ENCODE measurements at places on chromosomes 4 and X.

- no peak for DNase-seq
Observed at GRCh38 chr4:166625018-166625637, 609.2 kb downstream of the SPOCK3 start.

DNA sequence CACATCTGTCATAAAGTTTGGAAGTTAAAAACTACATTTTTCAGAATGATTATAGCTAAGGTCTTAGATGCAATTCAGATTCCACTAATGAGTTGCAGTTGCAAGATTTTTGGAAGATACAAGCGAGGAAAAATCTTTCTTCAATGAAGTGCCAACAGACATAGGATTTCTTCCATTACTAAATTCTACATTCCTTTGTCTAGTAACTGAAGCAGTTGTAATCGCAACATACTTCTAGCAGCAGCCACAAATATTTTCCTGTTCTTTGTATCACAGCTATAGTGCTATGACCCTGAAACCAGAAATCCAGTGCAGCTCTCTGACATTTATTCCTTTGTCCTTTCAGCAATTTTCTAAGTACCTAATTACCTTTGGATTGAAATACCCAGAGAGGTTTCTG, 225.2 kb upstream of the SLIT2 start:
- DNase-seq = no peak

GRCh38 chr4:52946855-52947254, 84.7 kb downstream of the RASL11B start:
- no peak for DNase-seq

- DNase-seq = no peak
Observed at GRCh38 chr4:111040904-111041303, 418.0 kb upstream of the PITX2 start.

- DNase-seq = no peak
Observed at GRCh38 chr4:90977726-90978125, 850.5 kb downstream of the CCSER1 start.

GRCh38 chrX:6770936-6771335, 236.0 kb upstream of the VCX3A start:
- DNase-seq = no peak

DNA sequence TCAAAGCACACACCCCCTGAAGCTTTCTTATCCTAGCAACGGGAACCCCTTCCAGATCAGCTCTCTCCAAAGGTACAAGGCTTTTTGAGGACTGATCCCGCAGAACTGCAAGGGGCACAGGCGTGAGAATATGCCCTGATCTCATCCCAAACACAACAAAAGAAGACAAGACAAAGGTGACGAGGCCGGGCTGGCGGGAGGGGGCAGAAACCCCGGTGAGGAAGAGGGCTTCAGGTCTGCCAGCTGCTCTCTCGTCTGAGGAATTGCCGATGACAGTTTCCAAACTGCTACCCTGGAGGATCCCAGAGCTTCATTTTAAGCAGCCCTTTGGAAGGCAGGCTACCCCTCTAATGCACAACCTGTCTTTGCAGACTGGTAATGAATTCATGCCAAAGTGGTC, 3.4 kb downstream of the HCFC1 start:
- DNase-seq = no peak

DNA sequence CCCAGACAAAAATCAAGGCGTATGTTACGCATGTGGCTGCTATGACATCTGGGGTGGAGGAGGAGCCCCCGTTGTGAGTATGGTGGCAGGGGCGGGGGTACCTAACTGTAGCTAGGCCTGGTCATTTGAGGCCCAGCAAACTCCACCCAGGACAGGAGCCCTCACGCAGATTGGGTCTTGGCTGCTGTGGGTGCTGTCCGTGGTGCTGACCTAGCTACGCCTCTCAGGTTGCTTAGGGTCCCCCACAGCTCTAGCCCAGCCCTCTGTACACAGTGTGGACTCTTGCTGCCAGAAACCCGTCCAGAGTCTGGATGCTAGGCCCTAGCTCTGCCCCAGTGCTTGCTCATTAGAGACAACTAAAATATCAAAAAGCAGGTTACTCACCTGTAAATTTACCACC, 146.7 kb upstream of the PSAPL1 start:
- DNase-seq = peak; percentile 51

- no peak for DNase-seq
Observed at GRCh38 chr4:181959121-181959520, 284.1 kb upstream of the TENM3 start.

DNA sequence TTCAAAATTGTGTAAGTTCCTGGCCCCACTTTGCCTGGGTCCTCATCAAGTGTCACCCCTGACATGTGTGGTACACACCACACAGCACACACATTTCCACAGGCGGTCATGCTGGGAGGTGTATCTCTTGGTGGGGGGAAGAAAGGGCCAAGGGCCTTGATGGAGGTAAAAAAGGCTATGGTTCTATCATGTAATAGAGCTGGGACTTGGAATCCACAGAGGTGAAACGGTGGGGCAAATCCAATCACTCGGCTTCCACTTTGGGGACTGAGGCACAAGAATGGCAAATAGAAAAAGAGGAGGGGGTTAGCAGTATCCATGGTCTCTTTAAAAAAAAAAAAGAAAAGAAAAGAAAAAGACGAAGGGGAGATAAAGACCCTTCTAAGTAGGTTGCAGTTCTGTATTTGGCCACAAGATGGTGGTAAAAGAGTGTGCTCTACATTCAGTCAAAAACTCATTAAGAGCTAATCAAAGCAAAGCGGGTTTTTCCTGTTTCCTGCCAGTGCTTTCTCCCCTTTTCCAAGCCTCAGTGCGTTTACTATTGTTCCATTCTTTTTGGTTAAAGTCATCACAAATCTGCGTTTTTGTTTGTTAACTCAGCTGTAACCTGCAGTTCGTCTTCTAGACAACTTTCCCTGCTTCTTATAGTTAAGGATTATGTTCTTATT, 37.0 kb upstream of the ATP6AP2 start:
- peak; percentile 70 for DNase-seq

- DNase-seq = no peak
Observed at GRCh38 chrX:19190902-19191301, 68.6 kb upstream of the ADGRG2 start.

DNA sequence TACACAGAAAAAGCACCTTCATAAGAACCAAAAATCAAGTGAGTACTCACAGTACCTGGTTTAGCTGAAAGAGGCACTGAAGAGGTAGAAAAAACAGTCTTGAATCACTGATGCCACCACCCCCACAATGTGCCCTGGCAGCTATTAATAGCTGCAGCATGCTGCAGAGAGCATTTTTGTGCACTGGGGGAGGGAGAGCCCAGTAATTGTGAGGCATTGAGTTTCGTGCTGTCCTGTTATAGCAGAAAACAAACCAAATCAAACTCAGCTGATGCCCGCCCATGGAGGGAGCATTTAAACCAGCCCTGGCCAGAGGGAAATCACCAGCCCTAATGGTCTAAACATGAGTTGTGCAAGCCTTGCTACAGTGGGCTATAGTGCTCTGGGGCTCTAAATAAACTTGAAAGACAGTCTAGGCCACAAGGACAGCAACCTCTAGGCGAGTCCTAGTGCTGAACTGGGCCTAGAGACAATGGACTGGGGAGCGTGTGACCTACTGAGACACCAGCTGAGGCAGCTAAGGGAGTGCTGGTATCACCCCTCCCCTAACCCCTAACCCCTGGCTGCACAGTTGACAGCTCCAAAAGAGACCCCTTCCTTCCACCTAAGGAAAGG, 106.3 kb upstream of the TMLHE start:
- no peak for DNase-seq

DNA sequence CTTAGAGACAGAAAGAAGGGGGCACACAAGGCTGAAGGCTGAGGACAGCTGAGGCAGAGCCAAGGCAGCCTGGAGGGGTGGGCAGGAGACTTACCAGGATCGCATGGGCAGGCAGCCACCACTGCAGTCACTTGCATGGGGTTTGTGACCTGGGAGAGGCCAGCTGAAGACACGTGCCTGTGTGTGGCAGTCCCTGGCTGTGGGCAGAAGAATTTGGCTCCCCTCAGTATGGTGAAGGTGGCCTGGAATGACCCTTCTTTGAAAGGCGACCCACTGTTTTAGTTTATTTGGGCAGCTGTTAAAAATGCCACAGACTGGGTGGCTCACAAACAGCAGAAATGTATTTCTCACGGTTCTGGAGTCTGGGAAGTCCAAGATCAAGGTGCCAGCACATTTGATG, 22.1 kb upstream of the SLC34A2 start:
- DNase-seq = no peak

- DNase-seq = no peak
Observed at GRCh38 chrX:87409113-87409841, 108.3 kb upstream of the KLHL4 start.
